Left lung (tissue), 14 donors: ENCODE measurements at places on chromosomes 5 and 9. TPM values are rescaled to one million over a fixed set of nuclear protein-coding genes. Genes with fewer than 3 reads are reported as not detected.

GRCh38 chr5:127820910-127821553 lies 117.8 kb downstream of the CCDC192 start:
- no peaks in the 10 kb centered on the region for H3K36me3 ChIP-seq
- H3K27me3 ChIP-seq, result no peaks in the 10 kb centered on the region
- no peak overlapping the region for H3K4me3 ChIP-seq
- no peak for DNase-seq

DNA sequence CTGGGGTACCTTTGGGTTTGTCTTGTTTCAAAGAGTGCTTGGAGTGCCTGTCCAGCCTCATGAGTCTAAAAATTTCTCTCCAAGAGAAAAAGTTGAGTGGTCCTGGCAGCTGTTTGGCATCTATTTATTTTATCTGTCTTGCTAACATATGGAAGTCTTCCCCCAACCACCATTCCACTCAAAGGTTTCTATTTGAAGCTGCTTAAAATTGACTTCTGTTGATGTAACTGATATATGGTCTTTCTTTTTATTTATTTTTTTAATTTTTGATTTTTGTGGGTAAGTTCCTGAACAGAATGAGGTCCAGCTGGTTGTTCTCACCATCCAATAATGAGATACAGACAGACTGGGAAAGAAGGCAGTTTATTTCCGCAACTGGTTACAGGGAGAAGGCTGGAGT lies 178.7 kb upstream of the SGCD start:
- H3K36me3 ChIP-seq, result no peaks in the 10 kb centered on the region
- no peak overlapping the region for H3K4me3 ChIP-seq
- H3K4me1 ChIP-seq, result peaks cover 7% of the 10 kb centered on the region
- no peaks in the 10 kb centered on the region for H3K27me3 ChIP-seq

- H3K27me3 ChIP-seq, result peaks cover 11% of the 10 kb centered on the region
- H3K4me1 ChIP-seq, result peaks cover 48% of the 10 kb centered on the region
- no peaks in the 10 kb centered on the region for H3K36me3 ChIP-seq
Measured at GRCh38 chr5:181187500-181188213, 17.3 kb downstream of the TRIM7 start.

GRCh38 chr5:143837306-143837848 lies 25.4 kb downstream of the HMHB1 start:
- no peaks in the 10 kb centered on the region for H3K36me3 ChIP-seq
- H3K4me1 ChIP-seq, result no peaks in the 10 kb centered on the region
- H3K27me3 ChIP-seq, result no peaks in the 10 kb centered on the region
- H3K4me3 ChIP-seq, result no peak overlapping the region

GRCh38 chr5:168472329-168472728 lies 13.9 kb upstream of the RARS1 start:
- no peaks in the 10 kb centered on the region for H3K27me3 ChIP-seq
- no peak overlapping the region for H3K4me3 ChIP-seq
- no peak for DNase-seq
- H3K4me1 ChIP-seq, result no peaks in the 10 kb centered on the region
- H3K27ac ChIP-seq, result no peak overlapping the region

DNA sequence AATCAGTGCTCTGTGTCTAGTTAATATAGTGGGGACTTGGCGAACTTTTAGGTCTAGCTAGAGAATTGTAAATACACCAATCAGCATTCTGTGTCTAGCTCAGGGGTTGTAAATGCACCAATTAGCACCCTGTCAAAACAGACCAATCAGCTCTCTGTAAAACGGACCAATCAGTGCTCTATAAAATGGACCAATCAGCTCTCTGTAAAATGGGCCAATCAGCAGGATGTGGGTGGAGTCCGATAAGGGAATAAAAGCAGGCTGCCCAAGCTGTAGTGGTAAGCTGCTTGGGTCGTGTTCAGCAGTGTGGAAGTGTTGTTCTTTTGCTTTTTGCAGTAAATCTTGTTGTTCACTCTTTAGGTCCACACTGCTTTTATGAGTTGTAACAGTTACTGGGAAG lies 3.6 kb upstream of the OTULINL start:
- H3K27me3 ChIP-seq, result no peaks in the 10 kb centered on the region
- H3K4me1 ChIP-seq, result peaks cover 50% of the 10 kb centered on the region
- no peak overlapping the region for H3K27ac ChIP-seq
- no peak overlapping the region for H3K4me3 ChIP-seq
- H3K36me3 ChIP-seq, result no peaks in the 10 kb centered on the region

- no peak overlapping the region for H3K4me3 ChIP-seq
- H3K36me3 ChIP-seq, result no peaks in the 10 kb centered on the region
- H3K27ac ChIP-seq, result no peak overlapping the region
- no peak for DNase-seq
- peaks cover 3% of the 10 kb centered on the region for H3K4me1 ChIP-seq
- H3K27me3 ChIP-seq, result no peaks in the 10 kb centered on the region
Measured at GRCh38 chr5:6370580-6370979, 7.8 kb downstream of the MED10 start.

DNA sequence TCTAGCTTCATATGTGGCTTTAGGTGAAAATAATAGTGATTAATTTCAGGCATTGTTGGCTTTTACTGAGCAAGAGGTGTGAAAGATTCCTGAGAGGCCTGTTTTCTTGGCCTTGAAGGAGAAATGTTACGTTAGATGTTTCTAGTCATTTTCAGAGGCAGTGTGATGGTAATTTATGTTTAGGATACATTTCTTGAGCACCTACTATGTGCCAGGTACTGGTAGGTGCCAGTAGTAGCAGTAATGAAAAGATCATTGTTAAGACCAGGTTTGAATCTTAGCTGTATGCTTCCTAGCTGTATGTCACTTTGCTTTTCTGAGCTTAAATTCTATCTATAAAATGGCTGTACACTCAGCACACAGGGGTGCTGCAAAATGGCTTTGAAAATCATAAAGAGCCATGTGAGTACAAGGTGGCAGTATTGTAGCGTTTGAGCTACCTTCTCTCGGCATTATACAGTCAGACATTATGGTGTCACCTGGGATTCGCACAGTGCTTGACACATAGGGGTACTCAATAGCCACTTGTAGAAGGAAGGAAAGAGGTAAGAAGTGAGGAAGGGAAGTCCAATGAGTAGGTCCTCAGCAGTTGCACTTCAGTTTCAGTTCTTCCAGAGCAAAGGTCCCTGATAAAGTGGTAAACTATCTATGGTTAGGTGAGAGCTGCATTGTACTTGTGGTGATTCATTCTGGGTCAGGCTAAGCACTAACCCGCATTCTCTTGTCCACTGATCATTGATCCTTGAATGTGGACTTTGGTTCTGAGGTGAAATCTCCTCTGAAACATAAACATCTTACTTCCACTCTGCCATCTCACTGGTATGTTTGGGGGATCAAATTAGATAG lies 166.5 kb upstream of the NR3C1 start:
- H3K27ac ChIP-seq, result no peak overlapping the region
- no peaks in the 10 kb centered on the region for H3K4me1 ChIP-seq
- H3K36me3 ChIP-seq, result no peaks in the 10 kb centered on the region
- no peak for DNase-seq
- no peak overlapping the region for H3K4me3 ChIP-seq
- H3K27me3 ChIP-seq, result no peaks in the 10 kb centered on the region

DNA sequence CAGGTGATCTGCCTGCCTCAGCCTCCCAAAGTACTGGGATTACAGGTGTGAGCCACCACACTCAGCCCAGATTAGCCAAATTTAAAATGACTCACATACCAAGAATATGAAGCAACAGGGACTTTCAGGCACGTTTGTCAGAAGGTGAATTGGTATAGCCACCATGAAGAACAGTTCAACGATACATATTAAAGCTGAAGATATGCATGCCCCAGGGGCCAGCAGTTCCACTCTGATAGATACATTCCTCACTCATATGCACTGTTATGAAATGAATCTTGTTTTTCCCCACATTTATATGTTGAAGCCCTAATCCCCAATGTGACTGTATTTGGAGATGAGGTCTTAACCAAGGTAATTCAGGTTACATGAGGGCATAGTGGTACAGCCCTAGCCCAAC lies 22.5 kb downstream of the SLC35D2 start:
- no peak overlapping the region for H3K4me3 ChIP-seq
- H3K4me1 ChIP-seq, result no peaks in the 10 kb centered on the region
- H3K27ac ChIP-seq, result no peak overlapping the region
- peaks cover 63% of the 10 kb centered on the region for H3K36me3 ChIP-seq
- no peak for DNase-seq

- peaks cover 100% of the 10 kb centered on the region for H3K27me3 ChIP-seq
- H3K36me3 ChIP-seq, result no peaks in the 10 kb centered on the region
- H3K4me3 ChIP-seq, result no peak overlapping the region
- DNase-seq, result no peak
Measured at GRCh38 chr5:77638763-77639671, 504 bp upstream of the OTP start.

DNA sequence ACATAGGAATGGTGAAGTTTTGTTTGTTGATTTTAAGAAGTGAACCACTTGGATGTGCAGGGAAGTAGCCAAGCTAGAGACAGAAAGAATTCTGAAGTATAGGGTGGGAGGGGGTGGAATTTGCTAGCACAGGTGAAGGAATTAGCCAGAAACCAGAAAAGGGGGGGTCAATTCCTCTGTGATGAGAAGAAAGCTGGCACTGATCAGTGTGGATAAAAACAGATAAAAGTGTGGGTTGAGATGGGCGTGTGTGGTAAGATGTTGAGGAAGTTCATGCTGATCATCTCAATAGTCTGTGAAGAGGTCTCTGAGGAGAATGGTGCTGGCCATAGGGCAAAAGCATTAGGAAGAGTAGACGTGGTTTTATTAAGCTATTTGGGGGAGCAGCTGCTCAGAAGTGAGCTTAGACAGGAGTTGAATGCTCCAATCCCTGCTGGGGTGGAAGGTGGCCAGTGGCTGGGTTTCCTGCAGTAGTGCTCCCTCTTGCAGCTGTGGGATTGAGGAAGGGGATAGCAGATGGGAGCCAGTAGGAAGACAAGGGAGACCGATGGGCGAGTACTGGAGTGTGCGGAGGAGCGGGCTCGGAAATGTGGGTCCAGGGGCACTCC lies 88.7 kb upstream of the ELL2 start:
- no peaks in the 10 kb centered on the region for H3K36me3 ChIP-seq
- H3K27me3 ChIP-seq, result no peaks in the 10 kb centered on the region
- no peak overlapping the region for H3K4me3 ChIP-seq
- no peak overlapping the region for H3K27ac ChIP-seq
- DNase-seq, result no peak

DNA sequence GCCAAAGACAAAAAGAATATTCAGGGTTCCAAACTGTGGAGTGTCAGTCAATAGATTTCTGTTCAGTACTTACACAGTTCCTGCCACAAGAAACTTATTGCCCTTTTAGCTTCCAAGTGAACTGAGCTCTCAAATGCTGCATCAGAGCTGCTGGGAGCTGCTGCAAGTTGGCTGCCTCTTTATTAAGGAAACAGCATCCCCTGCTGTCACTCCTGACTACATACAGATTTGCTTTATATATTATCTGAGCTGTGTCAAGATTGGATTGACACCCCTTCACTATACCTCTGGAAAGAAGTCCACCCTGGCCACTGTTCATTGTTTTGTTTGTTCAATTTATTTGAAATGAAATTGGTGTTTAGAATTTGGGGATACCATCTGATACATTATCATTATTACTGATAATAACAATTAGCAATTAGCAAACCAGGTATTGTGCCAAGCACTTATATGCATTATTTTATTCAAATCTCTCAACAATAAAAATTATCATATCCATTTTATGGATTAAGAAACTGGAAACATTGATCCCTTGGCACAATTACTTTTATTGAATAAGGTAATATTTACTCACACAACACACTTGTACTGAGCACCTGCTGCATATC lies 16.4 kb upstream of the C5orf58 start:
- H3K4me1 ChIP-seq, result no peaks in the 10 kb centered on the region
- no peak overlapping the region for H3K4me3 ChIP-seq
- DNase-seq, result peak; percentile 83
- no peak overlapping the region for H3K27ac ChIP-seq
- H3K27me3 ChIP-seq, result no peaks in the 10 kb centered on the region

The INSL6 gene
- not detected for total RNA-seq

The FOXD4L5 gene
- total RNA-seq, result not detected

The PCDHGC3 gene
- 101 TPM for total RNA-seq
